IMR-90 (cell line): ENCODE measurements at places on chromosomes 6 and 20. TPM values are rescaled to one million over a fixed set of nuclear protein-coding genes. Genes with fewer than 3 reads are reported as not detected.

DNA sequence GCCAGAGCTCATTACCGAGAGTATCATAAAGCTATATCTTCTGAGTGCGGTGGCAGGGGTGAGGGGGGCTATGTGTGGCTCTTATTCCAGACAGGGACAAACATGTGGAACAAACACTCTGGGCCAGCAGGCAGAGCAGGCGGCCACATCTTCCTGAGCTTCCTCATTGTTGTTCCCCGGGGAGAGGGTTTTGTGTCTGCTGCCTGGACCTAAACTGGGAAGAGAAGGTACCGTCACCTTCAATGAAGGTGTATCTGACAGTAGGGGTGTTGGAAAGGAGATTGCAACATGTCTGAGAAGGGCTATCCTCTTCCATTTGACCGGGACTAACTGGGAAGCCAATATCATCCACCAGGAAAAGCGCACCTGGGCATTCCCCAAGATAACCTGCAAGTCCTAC, 1.6 kb upstream of the TFAP2D start:
- peaks cover 11% of the 10 kb centered on the region for H3K27me3 ChIP-seq
- H3K36me3 ChIP-seq = no peaks in the 10 kb centered on the region
- no peak overlapping the region for H3K27ac ChIP-seq

GRCh38 chr6:87918461-87918941, 129.1 kb upstream of the SPACA1 start:
- no peaks in the 10 kb centered on the region for H3K4me1 ChIP-seq
- no peak overlapping the region for H3K4me3 ChIP-seq
- peaks cover 15% of the 10 kb centered on the region for H3K27me3 ChIP-seq
- no peak for DNase-seq

SOX18 gene
- not detected in 2 replicates for polyA plus RNA-seq

DNA sequence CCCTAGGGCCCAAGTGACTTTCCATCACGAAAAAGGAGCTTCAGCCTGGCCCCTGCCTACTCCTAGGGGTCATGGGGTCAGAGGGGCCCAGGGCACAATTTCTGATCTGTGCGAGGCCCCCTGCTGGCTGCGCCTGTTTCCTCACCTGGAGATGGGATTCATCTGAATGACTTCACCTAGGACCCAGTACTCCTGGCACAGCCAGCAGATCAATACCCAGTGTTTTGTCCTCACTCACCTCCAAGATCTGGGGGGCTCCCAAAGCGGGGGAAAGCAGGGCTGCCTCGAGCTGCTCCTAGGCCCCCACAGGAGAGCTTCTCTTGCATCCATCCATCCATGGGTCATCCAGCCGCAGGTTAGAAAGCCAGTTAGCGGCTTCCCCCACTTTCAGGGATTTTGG, 33.8 kb downstream of the CD40 start:
- H3K27me3 ChIP-seq = peaks cover 18% of the 10 kb centered on the region
- no peak overlapping the region for H3K4me3 ChIP-seq
- no peak for DNase-seq

DNA sequence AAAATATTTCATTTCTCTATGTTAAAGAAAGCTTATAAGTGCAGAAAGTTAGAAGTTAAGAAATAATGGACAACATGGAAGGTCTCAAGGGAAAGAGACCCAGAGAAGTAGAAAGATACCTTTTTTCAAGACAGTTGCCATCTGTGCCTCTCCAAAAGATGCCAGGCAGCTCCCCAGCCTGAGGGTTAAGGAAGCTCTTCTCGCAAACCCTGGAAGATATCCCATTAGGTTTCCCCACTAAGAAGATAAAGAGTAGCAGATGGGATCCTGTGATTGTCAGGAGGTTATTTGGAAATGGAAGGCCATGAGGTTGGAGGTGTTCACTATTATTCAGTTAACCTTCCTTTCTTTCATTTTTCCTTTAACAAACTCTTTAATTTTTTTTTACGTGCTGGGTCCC, 110.1 kb upstream of the SIM1 start:
- H3K4me3 ChIP-seq = no peak overlapping the region
- H3K4me1 ChIP-seq = no peaks in the 10 kb centered on the region
- H3K36me3 ChIP-seq = peaks cover 4% of the 10 kb centered on the region
- no peak overlapping the region for H3K27ac ChIP-seq
